ENCODE measurements at places on chromosomes 2 and 18. TPM values are rescaled to one million over a fixed set of nuclear protein-coding genes. Genes with fewer than 3 reads are reported as not detected.
A peak's percentile ranks its signal among the peaks of the same experiment; 100 is the strongest.

DNA sequence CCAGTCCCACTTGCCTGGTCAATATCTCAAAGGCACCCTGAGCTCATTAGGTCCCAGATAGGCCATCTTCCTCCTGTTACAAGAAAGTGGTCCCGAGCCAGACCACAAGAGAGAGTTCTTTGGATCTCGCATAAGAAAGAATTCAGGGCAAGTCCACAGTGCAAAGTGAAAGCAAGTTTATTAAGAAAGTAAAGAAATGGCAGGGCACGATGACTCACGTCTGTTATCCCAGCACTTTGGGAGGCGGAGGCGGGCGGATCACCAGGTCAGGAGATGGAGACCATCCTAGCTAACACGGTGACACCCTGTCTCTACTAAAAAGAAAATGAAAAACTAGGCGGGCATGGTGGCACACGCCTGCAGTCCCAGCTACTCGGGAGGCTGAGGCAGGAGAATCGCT, 10.8 kb upstream of the SMAD7 start:
- DNase-seq: no peak

DNA sequence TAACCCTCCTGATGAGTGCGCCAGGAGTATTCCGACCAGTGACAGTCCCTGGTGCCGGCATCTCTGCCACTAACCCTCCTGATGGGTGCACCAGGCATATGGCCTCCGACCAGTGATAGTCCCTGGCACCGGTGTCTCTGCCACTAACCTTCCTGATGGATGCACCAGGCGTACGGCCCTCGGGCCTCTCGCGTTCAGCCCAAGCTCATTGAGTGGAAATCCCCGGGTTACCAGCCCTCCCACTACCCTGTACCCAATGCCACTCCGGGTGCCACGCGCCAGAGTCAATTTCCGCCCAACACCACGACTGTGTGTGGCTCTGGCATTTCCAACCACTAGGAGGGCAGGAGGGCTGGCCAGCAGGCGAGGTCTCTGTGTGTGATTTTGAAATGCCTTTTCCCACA, 11.7 kb upstream of the GPC1 start:
- DNase-seq: peak; percentile 64

DNA sequence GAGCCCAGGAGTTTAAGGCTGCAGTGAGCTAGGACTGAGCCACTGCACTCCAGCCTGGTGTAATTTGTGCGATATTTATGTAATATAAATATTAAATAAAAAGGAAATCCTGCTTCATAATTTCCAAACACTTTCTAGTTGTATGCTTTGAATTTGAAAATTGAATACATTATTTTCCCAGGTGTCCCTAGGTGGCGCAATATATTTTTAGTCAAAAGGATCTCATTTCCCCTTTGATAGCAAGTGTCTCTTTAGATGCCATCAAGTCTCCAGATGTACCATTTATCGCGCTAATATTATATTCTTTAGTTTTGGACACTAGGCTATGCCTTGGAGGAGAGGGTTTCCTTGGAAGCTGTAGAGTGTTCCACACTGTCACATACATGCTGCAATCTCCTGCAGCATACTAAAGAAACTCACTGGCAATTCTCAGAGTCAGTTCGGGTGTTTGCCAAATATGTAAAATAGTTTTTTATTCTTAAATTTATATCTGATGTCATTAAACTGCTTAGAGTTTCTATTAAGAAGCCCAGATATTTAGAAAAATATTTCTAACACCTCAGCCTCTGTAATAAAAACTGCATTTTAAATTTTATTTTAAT, 5.6 kb upstream of the WDR7 start:
- no peak for DNase-seq

DNA sequence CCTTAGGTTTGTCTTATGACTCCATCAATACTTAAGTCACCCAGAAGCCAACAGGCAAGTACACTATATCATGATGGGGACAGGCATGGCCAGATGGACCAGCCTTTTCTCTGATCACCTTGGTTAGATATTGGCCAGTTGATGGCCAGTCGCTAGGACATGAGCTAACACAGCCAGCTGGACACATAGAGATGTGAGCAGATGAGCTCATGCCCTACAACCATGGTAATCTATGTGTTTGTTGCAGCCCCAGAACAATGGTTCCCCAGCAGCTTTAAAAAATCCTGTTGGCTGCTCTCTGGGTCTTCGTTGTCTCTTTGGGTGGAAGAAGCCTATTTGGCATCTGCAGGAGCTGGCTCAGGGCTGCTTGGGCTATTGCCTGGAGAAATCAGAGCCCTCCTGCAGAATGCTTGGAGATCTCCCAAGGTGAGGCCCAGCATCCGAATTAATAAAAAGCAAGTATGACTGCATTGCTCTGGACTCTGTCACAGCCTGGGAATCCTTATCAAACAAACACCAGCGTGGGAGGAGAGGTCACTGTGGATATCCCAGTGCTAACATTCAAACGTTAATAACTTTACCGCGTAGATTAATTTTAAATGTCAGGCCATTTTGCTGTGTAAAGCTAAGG, 62.3 kb upstream of the KLHL29 start:
- DNase-seq: no peak

- DNase-seq: no peak
Measured at GRCh38 chr2:96893289-96894150, 23.6 kb upstream of the SEMA4C start.

GRCh38 chr2:105917688-105918087, 173.0 kb downstream of the NCK2 start:
- no peak for DNase-seq

GRCh38 chr2:176558574-176559140, 289.4 kb downstream of the MTX2 start:
- DNase-seq: no peak

- DNase-seq: no peak
Measured at GRCh38 chr2:198314559-198315153, 510.3 kb downstream of the PLCL1 start.

DNA sequence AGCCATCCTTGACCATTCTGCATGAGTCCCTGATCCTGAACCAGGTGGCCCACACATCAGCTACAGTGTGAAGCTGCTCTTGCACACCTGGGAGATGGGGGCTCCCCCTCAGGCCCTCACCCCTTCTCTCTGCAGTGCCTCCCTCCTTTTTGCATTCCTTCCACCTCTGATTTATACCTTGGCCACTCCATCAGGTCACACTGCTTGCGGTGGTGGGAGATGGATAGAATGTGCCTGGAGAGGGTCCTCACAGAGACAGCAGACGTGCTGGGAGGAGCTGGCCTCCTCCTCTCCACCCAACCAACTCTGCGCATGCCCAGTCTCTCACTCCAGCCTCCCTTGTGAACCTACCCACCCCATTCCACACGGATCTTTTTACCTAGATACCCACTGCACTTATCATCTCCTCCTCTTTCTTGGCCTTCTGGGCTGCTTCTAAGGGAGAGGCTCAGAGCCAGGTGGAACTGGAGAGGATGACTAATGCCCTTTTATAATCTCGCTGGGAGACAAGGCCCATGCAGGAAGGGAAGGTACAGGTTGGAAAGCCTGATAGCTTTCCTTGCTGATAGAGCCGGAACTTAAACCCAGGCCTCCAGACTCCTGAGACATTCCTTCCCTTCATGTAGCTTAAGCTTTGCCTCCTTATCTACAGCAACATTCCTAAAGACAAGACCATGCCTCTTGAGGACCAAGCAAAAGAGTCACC, 205.1 kb downstream of the ZBTB7C start:
- no peak for DNase-seq

DNA sequence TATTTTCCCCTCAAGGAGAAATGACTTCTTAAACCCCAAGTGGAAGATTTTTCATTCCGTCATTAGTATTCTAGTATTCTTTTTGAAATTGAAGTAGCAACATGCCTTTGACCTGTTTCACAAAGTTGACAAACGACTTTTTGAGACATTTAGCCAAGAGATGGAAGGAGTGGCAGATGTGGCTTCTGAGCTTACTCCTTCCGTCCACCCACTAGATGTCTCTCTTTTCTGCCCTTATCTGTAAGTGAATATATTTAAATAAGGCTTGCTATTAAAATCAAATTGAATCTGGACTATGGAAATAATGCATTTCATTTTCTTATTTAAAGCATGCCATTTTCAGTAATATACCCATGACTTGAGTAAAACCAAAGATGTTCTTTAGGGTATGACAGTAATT, 74.1 kb downstream of the ACTR3 start:
- no peak for DNase-seq

DNA sequence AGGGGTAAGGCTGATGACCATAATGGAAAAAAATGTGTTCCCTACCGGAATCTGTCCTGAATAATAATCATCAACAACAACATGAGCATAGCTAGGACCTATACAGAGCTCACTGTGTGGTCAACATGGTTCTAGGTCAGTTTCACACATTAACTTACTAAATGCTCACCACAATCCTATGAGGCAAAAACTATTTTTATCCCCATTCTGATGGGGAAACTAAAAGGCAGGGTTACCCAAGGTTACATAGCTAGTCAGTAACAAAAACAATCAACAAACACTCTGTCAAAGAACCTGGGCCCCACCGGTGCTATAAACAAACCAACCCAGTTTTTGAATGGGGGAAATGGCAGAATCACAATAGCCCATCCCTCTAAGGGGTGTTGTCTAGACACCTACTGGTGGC, 40.1 kb downstream of the AOX1 start:
- DNase-seq: no peak

GRCh38 chr2:224263571-224264043, 138.3 kb downstream of the FAM124B start:
- no peak for DNase-seq

DNA sequence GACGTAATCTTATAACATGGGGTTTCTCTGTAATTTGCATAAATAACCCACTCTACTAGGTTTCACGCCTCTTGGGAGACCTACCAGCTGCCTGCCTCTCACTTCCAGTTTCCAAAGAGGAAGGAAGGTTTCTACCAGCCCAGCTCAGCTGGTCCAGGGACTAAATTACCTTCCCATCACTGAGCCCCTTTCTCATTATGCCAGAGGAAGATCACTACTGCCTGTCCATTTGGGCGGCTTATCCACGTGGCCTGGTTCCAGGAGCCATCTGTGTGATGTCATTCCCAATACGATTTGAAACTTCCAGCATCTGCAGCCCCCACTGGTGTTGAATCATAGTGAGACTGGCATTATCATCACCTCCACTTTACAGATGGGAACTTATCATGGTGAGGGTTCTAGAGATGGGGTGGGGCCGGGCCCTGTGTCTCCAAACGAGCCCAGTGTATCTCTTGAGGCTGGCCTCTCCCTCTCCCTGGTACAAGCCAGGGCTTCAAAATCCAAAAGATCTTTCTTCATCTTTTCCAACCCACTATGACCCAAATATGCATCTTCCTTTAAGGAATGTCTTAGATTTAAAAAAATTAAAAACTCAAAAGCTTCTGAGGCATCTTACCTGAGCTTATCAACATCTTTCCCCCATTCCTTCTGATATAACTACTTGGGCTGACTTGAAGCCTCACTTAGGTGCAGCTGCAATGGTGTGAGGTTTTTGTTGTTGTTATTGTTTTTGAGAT, 140.8 kb downstream of the DDX1 start:
- DNase-seq: no peak

DNA sequence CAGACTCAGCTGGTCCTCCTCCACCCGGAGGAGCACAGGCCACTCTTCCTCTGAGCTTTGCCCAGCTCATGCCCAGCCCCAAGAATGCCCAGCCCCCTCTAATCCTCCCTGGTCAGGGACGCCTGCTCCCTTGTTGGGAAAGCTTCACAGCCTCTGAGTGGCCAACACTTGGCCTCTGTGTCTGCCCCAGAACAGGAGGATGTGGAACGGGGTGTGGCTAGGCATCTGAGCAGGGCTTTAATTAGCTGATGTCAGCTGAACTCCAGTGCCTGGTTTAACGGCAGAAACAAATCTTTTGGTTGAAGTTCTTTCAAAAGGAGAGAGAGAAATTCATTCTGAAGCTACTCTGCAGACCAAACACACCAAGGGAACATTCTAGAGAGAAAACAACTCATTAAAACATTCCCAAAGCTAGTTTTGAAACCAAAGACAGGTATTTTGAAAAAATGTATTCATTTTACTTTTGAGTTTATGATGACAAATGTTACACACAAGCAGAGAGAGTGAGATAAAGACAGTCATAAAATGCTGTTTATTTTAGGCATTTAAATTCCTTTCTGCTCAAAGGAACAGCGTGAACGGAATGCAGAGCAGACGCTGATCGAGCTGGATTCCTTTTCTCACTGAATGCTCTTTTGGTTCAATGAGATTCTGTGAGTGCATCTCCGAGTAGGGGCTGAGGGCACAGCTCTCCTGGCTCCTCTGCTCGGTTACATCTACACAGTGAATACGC, 63.8 kb downstream of the RTP5 start:
- peak; percentile 74 for DNase-seq

DNA sequence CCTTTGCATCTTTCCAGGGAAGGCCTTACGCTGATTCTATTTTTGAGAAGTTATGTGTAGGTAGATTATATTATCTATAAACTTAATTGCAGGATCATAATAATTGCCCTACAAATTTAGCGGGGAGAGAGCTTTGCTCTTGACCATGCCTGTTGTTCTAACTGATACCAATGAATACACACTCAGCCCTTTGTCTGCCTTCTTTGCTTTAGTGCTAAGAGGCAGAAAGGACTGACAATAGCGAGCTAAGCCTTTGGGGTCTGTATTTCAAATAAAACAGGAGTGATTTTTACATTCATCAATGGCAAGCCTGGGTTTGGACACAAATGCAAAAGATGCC, 115.3 kb upstream of the STON1 start:
- DNase-seq: no peak

Gene IL1A
- not detected for total RNA-seq

Gene NOP58
- total RNA-seq: 60.1 TPM

Gene HES6
- total RNA-seq: 4.3 TPM

Gene MRPS5
- total RNA-seq: 43.4 TPM

Gene HAUS1
- 13.0 TPM for total RNA-seq

Gene PHOSPHO2
- 9.9 TPM for total RNA-seq

Gene OTOS
- total RNA-seq: not detected

Gene METTL4
- total RNA-seq: 6.9 TPM

Gene PSTPIP2
- total RNA-seq: 8.8 TPM

Gene FOXI3
- not detected for total RNA-seq

Gene CXCR1
- total RNA-seq: 7.2 TPM

Gene LRRC30
- total RNA-seq: not detected

Gene FOSL2
- total RNA-seq: 259 TPM

All from mesenteric fat pad (tissue), 1 donor.